Heart left ventricle (tissue), 16 donors: ENCODE measurements at places on chromosomes 7 and 10.

DNA sequence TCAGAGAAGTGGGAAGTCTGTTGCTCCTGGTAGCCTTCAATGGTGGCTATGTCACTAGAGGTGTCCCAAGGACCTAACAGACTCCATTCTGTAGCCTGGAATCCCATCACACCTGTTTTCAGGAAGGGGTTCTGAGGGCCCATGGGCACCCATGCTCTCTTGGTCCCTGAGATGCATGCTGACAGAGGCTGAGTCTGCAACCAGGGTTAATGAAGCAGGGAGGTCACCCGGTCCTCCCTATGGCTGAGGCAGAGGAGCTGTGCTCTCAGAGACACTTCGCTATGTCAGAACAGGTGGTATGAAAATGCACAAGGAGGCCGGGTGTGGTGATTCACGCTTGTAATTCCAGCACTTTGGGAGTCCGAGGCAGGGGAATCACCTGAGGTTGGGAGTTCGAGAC lies 452.1 kb downstream of the TCERG1L start:
- H3K27ac ChIP-seq = no peak overlapping the region
- H3K27me3 ChIP-seq = peaks cover 6% of the 10 kb centered on the region
- H3K36me3 ChIP-seq = no peaks in the 10 kb centered on the region
- no peak for DNase-seq

GRCh38 chr10:103894441-103894864 lies 23.5 kb downstream of the STN1 start:
- peaks cover 37% of the 10 kb centered on the region for H3K4me1 ChIP-seq
- peak overlapping the region; percentile 59 for H3K27ac ChIP-seq
- peaks cover 63% of the 10 kb centered on the region for H3K36me3 ChIP-seq
- H3K4me3 ChIP-seq = no peak overlapping the region
- no peak for DNase-seq

- no peak for DNase-seq
- peaks cover 35% of the 10 kb centered on the region for H3K4me1 ChIP-seq
- H3K36me3 ChIP-seq = peaks cover 4% of the 10 kb centered on the region
- peak overlapping the region; percentile 97 for H3K27ac ChIP-seq
- H3K27me3 ChIP-seq = no peaks in the 10 kb centered on the region
Observed at GRCh38 chr10:68075550-68076004, 494 bp upstream of the HERC4 start.

DNA sequence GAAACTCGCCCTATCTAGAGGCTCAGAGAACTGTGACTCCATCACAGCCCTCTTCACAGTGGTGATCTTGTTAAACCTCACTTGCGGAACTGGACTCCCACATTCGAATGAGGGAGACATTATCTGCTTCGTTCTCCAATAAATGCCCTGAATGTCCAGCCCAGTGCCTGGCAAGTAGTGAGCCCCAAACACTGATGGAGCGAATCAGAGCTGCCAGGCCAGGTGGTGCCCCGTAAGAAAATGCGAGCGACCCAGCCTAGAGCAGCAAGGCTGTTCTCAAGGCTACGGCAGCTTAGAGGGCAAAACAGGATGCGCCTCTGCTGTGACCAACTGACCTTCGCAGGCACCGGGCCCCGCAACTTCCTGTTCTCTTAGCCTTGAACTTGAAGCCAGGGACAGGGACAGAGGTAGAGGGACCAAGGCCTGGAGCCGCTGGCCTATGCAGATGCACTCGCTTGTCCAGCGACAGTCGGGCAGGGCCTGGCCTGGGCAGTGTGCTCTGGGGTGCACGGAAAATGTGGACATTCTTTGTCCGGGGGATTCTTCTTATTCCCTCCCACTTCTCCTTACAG lies 217.6 kb downstream of the TCERG1L start:
- H3K4me3 ChIP-seq = no peak overlapping the region
- DNase-seq = no peak
- H3K36me3 ChIP-seq = no peaks in the 10 kb centered on the region
- no peak overlapping the region for H3K27ac ChIP-seq
- no peaks in the 10 kb centered on the region for H3K27me3 ChIP-seq

DNA sequence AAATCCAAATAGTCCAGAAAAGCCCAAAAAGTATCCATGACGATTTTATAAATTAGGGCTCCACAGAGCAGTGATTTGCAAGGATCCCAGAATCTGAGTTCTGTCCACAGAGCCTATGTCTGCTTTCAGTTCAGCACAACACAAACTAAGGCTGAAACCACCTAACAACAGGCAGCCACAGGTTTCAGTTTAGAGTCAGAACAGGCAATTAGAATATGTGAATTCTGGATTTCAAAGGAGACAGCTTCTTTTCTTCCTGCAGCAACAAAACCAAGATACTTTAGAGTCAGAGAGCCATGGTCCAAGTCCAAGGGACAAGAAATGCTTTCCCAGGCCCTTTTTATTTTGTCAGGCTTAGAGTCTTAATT lies 23.6 kb downstream of the IFIT3 start:
- no peak for DNase-seq
- H3K27ac ChIP-seq = peak overlapping the region; percentile 85
- H3K4me1 ChIP-seq = peaks cover 21% of the 10 kb centered on the region

DNA sequence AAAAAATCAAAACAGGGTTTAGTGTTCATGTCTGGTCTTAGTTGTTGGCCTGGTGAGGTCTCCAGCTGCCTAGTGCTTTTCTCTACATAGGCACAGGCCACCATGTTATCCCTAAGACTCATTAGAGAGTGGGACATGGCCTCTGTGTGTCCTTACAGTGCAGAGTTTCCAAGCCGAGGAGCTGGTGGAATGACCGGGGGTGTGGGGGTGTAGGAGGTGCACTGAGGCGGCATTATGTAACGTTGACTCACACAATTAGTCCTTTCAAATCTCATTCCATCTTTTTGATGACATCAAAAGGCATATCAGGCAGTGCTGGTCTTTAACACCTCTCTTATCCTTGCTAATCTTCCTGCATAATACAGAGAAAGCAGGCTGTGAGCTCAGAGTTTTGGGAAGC lies 71.3 kb downstream of the MTPN start:
- H3K4me3 ChIP-seq = no peak overlapping the region
- no peaks in the 10 kb centered on the region for H3K27me3 ChIP-seq

GRCh38 chr10:91891125-91892001 lies 17.9 kb downstream of the FGFBP3 start:
- H3K27me3 ChIP-seq = no peaks in the 10 kb centered on the region
- no peak overlapping the region for H3K4me3 ChIP-seq
- H3K27ac ChIP-seq = no peak overlapping the region
- peaks cover 11% of the 10 kb centered on the region for H3K4me1 ChIP-seq

DNA sequence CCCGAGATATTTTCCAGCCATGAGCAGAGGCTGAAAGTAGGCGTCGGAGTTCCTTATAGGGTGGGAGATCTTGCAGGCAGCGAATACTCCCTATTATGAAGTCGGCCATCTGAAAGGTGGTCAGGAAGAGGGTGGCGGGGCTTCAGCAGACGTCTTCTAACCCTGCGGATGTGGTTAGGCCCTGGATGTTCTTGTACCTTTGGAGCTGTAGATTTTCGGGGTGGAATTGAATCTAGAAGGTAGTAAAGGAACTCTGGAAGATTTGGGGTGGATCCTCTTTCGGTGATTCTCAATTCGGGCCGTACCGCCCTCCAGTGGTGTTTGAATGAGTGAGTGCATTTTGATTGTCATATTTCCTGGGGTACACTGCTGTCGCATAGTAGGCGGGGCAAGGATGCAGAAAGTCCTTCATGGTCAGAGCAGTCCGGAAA lies 635 bp downstream of the NUP205 start:
- H3K36me3 ChIP-seq = no peaks in the 10 kb centered on the region
- no peaks in the 10 kb centered on the region for H3K4me1 ChIP-seq
- H3K27me3 ChIP-seq = no peaks in the 10 kb centered on the region
- peak overlapping the region; percentile 99 for H3K27ac ChIP-seq
- peak overlapping the region; percentile 75 for H3K4me3 ChIP-seq
- peak; percentile 36 for DNase-seq
